ENCODE measurements at places on chromosomes 16 and 17.

GRCh38 chr17:60602871-60603270, 2.9 kb downstream of the PPM1D start:
- no peak for DNase-seq

- DNase-seq, result no peak
These were observed 13.3 kb downstream of the HERPUD1 start for GRCh38 chr16:56944954-56945839.

GRCh38 chr17:42857389-42857788, 6.4 kb downstream of the AOC3 start:
- DNase-seq, result no peak

DNA sequence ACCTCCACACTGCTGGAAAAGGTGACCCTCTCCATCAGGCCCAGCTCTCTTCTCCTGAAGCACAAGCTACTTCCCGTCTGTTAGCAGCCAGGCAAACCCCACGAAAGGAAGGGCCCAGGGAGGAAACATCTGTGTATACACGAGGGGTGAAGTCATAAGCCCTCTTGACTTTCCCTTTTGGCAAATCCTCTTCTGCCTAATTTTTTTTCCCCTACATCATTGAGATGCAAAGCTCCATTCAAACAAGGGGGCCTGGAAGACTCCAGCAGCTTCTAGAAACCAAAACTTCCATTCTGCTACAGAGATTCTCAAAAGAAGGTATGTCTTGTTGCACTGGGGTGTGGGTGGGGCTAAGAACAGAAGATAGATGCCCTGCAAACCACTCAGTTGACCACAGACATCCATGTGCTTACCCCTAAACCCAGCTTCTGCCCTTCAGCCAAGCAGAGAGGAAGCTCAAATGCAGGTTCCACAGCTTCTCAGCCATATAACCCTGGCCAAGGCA, 145.6 kb upstream of the RCVRN start:
- DNase-seq, result no peak

- no peak for DNase-seq
These were observed 3.3 kb downstream of the NXN start for GRCh38 chr17:976312-976711.

Data from CD4-positive, alpha-beta T cell (primary cell).